ENCODE measurements at places on chromosomes 1 and 21. TPM values are rescaled to one million over a fixed set of nuclear protein-coding genes. Genes with fewer than 3 reads are reported as not detected.

The LCE6A gene
- not detected for total RNA-seq

GRCh38 chr1:38700077-38700470 lies 159.5 kb downstream of the RRAGC start:
- no peak for DNase-seq

DNA sequence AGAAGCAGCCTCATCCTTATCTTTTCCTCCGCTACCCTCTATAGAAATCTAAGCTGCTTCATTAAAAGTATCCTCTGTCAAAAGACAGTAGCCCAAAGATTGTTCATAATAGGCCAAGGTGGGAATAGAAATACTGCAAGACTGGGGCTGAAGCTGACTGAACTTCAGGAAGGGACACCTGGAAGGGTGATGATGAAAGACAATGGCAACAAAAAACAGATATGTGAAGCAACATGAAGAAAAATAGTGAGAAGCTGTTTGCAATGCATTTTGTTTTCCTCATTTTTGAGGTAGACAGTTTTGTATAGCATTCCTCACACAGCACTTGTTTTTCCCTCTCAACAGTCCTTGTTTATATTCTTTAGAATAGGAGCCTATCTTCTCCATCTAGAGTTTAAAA lies 16.9 kb downstream of the DCAF8 start:
- DNase-seq = no peak

The CA6 gene
- not detected for total RNA-seq

- no peak for DNase-seq
Observed at GRCh38 chr1:221756830-221757551, 15.1 kb upstream of the DUSP10 start.

Data from mucosa of gallbladder (tissue), 1 donor.